ENCODE measurements at places on chromosomes 16 and 17.

GRCh38 chr16:55760310-55761001 is 72.4 kb downstream of the CES1 start:
- DNase-seq: no peak

- DNase-seq: peak; percentile 2
These were observed 31.6 kb upstream of the CDRT15 start for GRCh38 chr17:14268264-14268663.

GRCh38 chr16:52251495-52251894 is 295.4 kb downstream of the TOX3 start:
- DNase-seq: no peak

DNA sequence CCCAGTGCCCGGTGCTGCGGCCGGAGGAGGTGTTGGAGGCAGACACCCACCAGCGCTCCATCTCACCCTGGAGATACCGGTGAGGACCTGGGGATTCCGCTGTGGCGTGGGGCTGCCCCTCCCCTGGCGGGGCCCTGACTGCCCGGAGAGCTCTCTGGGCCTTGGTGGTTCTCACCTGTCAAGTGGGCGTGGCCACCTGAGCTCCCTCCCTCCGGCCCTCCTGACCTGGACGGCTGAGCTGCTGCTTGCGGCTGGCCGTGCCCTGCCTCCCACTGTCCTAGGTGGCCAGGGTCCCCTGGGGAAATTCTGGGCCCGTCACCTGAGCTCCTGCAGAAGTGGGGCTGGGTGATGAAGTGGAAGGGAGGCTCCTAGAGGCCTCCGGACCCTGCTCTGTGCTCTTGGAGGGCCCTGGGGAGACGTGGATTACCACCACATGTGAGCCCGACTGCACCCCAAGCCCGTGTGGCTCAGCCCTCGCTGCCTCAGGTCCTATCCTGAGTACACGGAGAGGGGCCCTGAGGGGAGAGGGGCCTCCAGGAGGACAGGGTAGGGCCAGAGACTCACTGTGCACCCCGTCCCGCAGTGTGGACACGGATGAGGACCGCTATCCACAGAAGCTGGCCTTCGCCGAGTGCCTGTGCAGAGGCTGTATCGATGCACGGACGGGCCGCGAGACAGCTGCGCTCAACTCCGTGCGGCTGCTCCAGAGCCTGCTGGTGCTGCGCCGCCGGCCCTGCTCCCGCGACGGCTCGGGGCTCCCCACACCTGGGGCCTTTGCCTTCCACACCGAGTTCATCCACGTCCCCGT is 1.1 kb downstream of the IL17C start:
- DNase-seq: no peak

GRCh38 chr17:81210868-81211267 is 11.9 kb downstream of the CEP131 start:
- DNase-seq: no peak

GRCh38 chr17:73265646-73266640 is 4.3 kb upstream of the CPSF4L start:
- DNase-seq: no peak

DNA sequence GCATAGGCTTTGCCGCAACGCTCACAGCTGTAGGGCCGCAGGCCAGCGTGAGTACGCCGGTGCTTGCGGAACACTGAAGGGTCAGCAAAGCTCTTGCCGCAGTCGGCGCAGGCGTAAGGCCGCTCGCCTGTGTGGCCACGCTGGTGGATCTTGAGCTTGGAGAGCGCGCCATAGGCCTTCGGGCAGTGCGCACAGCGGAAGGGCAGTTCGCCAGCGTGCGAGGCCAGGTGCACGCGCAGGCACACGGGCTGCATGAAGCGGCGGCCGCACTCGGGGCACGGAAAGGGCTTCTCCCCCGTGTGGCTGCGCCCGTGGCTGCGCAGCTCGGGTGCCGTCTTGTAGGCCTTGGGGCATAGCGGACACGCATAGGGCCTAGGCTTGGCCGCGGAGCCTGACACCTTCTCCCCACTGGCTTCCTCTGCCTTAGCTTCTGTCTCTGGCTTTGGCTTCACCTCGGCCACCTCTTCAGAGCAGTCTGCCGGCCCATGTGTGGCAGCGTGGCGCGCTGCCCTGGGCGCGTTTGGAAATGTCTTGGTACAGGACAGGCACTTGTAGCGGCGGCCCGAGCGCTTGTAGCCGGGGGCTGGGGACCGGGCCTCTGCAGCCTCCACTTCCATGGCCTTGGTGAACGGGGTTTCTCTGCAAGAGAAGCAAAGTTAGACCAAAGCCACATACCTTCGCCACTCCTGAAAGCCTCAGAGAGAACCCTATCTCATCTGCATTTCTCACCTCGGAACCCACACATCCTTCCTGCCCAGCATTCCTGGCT is 10.0 kb downstream of the ZNF668 start:
- DNase-seq: peak; percentile 26

DNA sequence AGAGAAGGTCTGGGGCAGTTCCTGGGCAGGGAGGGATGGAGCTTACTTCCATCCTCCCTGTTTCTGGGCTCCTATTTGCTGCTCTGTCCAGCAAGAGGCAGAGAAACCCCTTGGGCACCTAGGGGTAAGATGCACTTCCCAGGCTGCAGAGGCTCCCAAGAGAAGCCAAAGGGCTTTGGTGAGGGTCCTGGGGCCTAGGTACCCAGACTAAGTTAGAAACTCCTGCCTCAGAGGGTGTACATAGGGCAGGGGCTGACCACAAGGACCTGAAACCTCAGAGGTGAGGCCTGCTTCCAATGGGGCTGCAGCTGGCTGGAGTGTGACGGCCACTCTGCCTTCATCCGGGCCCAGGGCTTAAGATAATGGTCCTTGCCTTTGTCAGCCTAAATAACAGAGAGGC is 1.6 kb upstream of the ARMC7 start:
- DNase-seq: no peak

GRCh38 chr16:2598133-2598641 is 60.4 kb downstream of the PDPK1 start:
- no peak for DNase-seq
